Testis (tissue), 5 donors: ENCODE measurements at places on chromosomes 4 and X. TPM values are rescaled to one million over a fixed set of nuclear protein-coding genes. Genes with fewer than 3 reads are reported as not detected.

DNA sequence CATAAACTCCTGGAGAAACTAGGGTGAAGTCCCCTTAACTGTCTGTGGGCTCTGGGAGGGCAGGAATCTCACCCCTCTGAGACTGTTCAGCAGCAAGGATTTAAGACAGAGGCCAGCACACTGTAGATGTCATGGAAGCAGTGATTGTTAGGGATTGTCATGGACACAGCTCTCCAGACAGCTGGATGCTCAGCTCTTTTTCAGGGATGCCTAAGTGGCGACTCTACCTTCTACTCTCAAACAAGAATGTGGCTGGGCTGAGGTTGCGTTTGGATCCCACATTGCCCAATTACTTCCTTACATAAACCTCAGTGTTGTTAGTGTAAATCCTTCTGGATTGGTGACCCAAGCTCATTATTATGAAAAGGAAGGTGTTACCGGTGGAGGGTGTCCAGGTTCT, 291.9 kb upstream of the VCX3A start:
- DNase-seq = no peak

DNA sequence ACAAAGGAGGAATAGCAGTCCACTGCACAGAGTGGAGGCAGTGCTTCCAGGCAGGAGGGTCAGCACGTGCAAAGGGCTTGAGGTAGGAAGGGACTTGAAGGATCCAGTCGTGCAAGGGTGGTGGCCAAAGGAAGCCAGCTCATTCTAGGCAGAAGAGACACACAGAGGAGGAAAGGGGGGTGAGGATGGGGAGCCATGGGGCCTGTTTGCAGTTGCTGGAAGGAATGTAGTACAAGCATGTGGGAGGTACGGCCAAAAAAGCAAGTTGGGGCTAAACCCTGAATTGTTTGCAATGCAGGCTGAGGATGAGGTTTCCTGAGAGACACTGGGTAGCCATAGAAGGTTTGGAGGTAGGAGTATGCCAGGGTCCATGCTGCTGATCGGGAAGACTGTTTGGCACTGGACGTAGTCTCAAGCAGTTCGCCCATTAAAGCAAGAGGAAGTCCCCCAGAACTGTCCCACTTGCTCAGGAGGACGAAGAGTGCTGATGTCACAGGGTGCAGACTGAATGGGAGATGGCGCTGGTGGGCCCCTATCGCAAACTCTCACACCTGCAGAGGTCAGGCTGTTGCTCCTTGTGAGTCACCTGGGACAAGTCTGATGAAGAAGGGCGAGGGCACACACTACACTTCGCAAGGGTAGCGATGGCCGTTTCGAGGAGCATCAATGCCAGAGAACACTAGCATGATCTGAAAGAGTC, 9.1 kb upstream of the MAN2B2 start:
- no peak for DNase-seq

The TKTL2 gene
- polyA plus RNA-seq = 211 TPM

- no peak for DNase-seq
These were observed 213.2 kb upstream of the UGT8 start for GRCh38 chr4:114385195-114385985.

DNA sequence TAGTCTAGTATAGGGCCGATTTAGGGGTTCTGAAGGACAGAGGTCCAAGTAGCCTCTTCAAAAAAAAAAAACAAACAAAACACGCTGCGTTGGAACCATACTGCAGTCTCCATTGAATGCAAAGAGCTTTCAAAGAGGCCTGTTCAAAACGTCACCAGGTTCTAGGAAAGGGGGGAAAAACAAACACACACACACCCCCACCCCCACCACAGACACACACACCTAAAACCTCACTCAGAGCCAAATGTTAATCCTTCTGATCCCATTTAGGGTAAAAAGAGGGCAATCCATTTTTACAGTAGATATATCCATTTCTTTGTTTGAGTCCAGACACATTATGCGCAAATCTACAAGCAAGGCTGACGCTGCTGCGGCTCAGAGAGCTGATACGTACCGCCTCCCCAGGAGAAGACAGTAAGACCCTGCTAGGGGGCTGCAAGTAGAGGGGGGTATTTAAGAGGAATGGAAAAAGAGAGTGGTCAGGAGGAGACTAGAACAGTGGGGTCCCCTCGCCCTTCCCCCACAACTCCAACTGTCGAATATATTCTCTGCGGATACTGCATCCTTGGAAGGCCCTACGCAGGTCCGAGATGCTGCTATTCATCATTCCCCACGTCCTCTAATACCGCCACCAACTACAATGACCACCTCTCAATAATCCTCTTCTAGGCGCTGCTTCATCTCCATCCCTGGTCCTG, 1.3 kb downstream of the NKRF start:
- DNase-seq = peak; percentile 18

DNA sequence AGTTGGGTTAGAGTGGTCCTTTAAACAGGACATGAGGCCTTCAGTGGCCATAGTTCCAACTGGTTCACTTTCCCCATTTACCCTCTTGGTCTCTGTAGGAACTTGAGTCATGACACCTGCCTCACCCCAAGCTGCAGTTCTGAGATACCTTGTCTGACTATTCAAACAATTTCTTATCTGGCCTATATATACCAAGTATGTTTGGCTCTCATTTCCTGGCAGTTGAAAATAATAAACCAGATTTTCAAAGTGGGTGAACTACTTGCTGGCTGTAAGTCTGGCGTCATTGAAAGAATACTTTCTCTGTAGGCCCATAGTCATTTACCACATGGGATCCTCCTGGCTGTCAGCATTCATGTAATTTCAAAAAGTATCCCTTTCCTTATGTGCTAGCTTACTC, 228.8 kb downstream of the SHROOM3 start:
- no peak for DNase-seq

- DNase-seq = no peak
These were observed 55.1 kb downstream of the NAF1 start for GRCh38 chr4:163111588-163111987.

DNA sequence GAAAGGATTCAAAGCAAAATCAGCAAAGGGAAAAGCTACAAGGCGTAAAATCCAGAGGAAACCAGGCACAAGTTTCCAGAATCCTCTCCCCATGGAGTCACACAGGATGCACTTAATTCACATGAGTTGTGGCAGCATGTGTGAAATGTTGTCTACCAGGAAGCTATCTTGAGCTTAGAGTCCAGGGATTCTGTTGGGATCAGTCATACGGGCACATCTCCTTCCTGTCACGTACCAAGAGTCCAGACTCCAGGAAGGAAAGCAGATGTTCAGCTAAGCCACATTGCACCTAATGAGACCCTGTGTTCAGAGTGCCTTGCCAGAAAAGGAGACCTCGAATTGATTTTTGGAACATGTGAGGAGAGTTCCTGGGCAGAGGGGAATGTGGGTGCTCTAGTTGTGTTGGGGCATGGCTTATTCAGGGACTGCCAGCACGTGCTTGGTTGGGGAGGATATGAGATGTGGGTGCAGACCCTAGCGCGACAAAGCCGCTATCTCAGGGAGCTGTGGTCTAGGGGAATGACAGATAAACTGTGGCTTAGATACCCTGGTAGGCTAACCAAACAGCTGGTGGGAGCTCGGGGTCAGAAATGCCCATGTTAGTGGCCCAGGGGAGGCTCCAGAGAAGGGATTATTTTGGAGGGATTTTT, 70.0 kb downstream of the EVC start:
- DNase-seq = no peak

- no peak for DNase-seq
These were observed 332.1 kb downstream of the PABPC4L start for GRCh38 chr4:133869486-133869885.

DNA sequence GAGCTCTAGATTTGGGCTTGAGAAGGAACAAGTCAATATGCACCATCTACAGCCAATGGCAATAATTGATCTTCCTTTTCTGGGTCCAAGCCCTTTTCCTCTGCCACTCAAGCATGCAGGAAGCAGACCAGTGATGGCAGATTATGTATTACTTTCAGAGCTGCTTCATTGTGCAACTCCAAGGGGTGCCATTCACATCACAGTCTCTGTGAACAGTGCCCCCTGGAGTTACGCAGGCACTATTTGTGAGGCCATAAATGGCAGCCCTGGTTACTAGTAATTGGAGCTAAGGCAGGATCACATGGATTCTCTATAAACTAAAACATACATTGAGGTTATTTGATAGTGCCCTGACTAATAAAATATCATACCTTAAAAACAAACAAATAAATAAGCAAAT, 313.4 kb upstream of the SLC7A11 start:
- no peak for DNase-seq

- DNase-seq = no peak
These were observed 44.1 kb upstream of the PRKX start for GRCh38 chrX:3757510-3758025.

- DNase-seq = no peak
These were observed 171.4 kb downstream of the PPP1R2C start for GRCh38 chrX:42606591-42606990.

DNA sequence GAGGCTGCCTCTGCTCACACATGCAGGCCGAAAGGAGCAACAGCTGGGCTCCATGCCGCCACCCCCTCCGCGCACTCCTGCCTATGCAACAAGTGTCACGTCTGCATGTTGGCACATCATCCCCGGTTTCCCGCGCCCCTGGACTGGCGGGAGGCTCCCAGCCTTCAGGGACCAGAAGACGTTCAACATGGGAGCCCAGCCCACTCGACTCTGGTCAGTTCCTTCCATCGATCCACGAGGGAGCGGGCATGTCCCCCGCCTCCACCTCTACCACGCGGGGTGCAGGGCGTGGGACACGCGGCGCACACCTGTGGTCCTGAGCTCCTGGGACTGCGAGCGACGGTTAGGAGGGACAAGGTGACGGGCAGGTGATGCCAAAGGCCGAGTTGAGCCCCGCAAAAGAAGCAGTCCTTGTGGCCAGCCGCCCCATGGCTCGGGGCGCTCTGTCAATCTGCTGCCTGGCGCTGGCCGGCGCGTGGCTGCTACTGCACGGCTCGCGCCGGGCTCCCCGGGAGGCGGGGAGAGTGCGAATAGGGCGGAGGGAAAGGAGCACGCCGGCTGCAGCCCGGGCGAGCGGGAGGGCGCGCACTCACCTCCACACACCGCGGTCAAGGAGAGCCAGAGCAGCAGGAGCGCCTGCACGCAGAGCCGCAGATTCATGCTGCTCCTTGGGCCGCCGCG, 645 bp downstream of the APLN start:
- DNase-seq = peak; percentile 25

The DCX gene
- 0.44 TPM for polyA plus RNA-seq

- DNase-seq = no peak
These were observed 171.1 kb upstream of the ANKRD50 start for GRCh38 chr4:124883632-124884031.

GRCh38 chr4:121072224-121073003, at the start of gene NDNF:
Gene NDNF, minus strand, starts transcription at chr4:121072535. Its CDS starts 26,698 bp downstream, at chr4:121045837.
- peak; percentile 43 for DNase-seq

GRCh38 chr4:143538979-143539669, 25.6 kb downstream of the SMARCA5 start:
- no peak for DNase-seq

- no peak for DNase-seq
These were observed 9.5 kb downstream of the CYTL1 start for GRCh38 chr4:5009796-5010195.

DNA sequence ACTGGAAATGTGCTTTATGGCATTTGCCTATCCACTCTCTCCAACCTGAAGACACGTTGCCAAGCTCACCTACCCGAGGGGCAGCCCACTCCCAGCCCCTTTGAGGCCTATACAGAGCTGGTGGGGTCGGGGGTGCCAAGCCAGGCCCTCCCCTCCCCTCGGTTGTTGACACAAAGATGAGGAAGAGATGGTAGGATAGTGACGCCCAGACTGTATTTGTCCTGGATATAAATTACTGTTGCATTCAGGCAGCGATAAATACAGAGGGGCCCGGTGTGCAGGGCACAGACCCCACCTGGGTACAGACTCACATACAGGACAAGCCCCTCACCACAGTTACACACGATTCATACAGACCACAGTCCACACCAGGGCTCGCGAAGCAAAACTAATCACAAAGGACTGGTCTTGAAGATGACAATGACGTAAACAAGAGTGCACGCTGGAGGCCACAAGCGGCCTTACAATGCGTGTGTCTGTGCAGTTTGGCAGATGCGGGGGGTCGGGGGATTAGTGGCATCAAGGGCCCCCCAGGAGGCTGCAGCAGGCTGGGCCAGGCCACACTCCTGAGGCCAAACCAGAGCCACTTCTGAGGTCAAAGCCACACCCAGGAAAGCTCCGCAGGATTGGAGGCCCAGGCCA, 14.6 kb downstream of the DGKQ start:
- DNase-seq = no peak

The LIN54 gene
- polyA plus RNA-seq = 13.2 TPM

GRCh38 chr4:107712236-107712635, 7.8 kb downstream of the PAPSS1 start:
- no peak for DNase-seq

The MAGEA2B gene
- 4.9 TPM for polyA plus RNA-seq

DNA sequence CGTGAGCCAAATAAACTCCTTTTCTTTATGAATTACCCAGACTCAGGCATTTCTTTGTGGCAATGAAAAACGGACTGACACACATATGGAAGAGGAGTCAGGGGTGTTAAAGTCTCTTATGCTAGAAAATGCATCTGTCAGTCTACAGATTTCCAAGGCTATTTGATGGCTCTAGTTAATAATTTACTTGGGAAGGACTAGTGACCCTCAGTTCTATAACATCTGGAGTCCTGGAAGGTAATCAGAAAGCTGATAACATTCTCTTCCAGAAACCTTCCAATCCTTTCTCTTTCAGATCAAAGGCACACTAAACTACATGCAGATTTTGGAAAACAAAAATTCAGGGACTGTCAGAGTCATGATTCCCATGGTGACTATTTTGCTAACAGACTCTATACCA, 142.0 kb upstream of the TEX13D start:
- DNase-seq = no peak

The SPP1 gene
- 30.2 TPM for polyA plus RNA-seq

DNA sequence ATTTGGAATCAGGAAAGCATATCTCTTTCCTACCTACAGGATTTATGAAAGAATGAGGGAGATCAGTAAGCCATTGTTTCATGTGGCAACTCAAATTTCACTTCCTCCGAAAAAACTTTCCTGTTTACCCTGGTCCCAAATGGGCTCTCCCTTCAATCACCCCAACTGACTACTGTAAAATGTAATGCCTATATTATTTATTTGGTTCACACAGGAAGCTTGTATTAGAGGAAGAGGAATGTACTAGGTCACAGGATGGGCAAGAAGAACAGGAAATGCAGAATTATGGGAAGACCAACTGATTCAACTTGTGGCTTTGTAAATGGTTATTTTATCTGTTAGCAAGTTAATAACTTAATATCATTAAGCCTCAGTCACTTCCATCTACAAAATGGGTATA, 23.1 kb downstream of the COL4A6 start:
- no peak for DNase-seq

- DNase-seq = no peak
These were observed 6.0 kb upstream of the CCKAR start for GRCh38 chr4:26496207-26496783.

DNA sequence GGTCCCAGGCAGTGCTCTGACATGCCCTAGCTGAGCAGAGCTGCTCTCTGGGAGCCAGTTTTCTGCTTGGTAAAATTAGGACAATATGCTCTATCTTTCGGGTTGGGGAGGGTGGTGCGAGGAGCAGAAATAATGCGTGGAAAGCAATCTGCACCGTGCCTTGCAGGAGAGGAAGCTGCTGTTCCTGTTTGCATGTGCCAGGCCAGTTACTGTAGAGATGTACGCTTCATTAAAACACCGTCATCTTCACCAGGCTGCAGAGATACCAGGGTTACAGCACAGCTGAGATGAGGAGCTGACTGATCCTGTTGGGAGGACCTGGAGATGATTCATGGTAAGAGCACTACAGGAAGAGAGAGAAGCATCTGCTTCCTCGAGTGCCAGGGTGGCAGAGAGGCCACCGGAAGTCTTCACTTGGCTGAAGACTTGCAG, 29.5 kb upstream of the IRF2 start:
- DNase-seq = no peak

The ATP8A1 gene
- 5.5 TPM for polyA plus RNA-seq
